Activated T-cell treated with anti-CD3 and anti-CD28 coated beads, Interleukin-2, amount 50 U/mL, for 24 hours (primary cell): ENCODE measurements at places on chromosomes 5 and 9.
A peak's percentile ranks its signal among the peaks of the same experiment; 100 is the strongest.

DNA sequence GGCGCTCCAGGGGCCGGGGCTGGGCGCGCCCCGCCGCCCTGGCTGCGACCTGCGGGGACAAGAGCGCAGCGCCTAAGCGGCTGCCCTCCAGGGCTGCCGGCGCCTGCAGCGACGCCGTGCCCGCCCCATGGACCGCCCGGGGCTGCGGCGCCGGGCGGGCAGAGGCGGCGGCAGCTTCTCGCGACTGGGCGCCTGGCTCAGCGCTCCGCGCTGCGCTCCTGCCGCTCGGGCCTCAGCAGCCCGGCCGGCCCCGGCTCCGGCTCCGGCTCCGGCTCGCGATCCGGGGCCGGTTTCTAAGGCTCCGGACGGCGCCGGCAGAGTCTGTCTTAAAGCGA lies at the start of gene PITX1:
PITX1 (minus strand) TSS at position 328 of the 335 bp plus-strand sequence. CDS start 347 bp downstream, outside the sequence.
- DNase-seq: no peak

- DNase-seq: no peak
Observed at GRCh38 chr9:18490641-18491370, 16.9 kb downstream of the ADAMTSL1 start.

DNA sequence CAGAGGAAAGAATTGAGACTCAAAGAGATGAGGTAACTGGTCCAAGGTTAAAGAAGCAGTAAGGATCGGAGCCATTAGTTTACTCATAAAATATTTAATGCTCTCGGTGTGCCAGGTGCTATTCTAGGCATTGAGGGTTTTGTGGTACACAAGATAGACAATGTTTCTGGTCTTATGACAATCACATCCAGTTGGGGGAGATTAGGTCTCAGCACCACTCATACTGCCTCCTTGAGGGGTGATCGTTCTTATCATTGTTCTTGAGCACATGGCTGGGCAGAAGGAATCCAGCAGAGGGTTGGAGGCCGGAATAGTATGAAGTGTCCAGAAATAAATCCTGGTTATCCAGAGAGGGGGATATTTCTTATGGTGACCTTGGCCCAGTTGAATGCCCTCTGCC lies 40.7 kb upstream of the LCP2 start:
- DNase-seq: no peak

DNA sequence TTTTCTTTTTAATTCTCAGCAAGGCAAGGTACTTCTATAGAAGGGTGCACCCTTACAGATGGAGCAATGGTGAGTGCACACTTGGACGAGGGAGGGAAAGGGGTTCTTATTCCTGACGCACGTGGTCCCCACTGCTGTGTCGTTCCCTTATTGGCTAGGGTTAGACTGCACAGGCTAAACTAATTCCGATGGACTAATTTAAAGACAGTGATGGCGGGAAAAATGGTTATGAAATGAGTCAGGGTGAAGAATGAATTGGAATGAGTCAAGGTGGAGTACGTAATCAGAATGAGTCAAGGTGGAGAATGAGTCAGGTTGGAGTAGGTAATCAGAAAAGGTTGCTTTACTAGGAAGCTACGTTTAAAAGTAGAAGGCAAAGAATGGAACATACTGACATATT lies 2.1 kb upstream of the HMGCS1 start:
- DNase-seq: peak; percentile 72

DNA sequence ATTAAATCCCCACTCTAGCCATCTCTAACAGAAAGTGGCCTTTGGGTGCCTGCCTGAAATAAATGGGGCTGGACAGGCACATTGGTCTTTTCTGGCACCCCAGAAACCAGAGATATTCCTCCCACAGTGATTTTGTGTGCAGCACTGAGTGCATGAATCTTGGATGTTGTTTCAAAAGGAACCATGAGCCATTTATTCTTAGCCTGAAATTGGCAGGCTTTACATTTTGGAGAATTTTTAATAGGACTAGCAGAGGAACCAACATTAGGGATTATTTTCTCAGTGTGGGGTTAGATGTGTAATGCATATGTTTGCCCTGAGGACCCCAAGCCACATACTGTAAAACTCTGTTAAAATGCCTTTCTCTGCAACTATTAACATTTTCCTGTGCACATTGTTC lies 451.3 kb downstream of the NFIB start:
- no peak for DNase-seq

DNA sequence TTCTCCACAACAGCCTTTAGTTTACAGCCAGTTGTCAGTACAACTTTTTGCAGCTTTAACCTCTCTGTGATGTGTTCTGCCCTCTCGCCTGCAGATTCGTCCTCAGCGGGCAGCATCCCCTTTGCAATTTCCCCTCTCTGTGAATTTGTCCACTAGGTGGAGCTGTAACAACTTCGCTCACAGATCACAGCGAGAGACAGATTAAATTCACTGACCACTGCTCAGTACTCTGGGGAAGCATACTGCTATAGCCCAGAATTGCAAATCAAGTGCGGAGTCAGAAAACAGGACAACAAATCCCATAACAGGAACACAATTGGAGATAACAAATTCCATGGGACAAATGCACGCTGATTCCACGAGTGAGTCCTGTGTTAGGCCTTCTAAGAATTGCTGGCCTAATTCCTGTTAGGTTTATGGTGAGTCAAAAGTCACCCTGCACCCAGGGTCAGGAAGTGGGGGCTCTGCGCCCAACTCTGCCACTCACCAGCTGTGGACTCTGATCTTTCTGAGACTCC lies 2124.9 kb downstream of the MAT2B start:
- no peak for DNase-seq

GRCh38 chr9:96688187-96688586 lies 33.1 kb upstream of the PRXL2C start:
- no peak for DNase-seq

DNA sequence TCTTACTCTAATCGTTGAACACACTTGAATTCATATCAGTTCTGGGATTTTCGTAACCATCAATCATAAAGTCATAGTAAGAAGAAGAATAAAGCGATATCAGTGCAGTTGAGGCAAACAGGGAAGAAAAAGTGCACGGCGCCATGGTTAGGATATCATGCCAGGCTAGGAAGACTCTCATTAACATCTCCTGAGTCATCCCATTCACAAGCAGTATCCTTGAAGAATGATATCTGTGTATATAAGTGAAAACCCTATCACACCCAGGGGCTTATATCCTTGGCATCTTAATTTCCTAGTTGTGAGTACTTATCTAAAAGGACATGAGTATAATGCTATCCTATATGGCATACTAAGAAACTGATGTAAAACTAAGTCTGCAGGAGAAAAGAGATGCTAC lies 38.6 kb downstream of the NFIB start:
- DNase-seq: no peak

DNA sequence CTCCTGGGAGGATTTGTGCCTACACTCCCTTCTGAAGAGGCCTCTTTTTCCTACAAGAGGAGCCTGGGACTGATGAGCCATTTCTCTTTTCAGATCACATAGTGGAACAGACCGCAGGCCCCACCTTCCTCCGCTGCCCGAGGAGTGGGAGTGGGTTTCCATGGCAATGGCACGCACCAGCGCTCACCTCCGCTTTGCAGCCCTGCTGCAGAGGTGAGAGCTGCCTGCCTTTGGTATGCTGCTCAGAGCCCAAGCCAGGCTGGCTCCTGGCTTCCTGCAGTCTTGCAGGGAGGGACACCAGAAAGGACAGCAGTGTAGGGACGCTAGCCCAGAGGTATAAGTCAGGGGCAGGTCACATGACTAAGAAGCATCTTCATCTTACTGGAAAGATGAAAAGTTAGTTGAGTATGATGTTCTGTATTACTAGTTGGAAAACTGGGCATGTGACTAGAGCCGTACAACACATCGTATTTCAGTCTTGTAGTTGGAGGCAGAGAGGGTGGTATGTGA lies 12.4 kb downstream of the PTTG1 start:
- peak; percentile 46 for DNase-seq

- no peak for DNase-seq
Observed at GRCh38 chr9:77038281-77039036, 19.0 kb downstream of the FOXB2 start.

DNA sequence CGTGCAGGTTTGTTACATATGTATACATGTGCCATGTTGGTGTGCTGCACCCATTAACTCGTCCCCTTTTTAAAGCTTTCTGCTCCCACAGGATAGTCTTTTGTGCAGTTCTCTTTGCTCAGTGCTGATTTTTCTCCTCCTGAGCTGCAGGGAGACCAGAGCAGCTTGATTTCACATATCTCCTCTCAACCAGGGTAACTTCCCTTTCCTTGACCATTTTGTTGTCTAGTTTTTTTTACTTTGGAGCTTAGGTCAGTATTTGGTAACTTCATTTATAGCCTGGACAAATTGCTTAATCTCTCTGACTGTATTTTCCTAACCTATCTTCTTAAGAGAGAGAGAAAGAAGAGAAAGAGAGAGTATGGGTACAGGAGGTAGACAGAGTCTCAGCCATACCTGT lies 137.1 kb upstream of the ZNF366 start:
- DNase-seq: no peak

DNA sequence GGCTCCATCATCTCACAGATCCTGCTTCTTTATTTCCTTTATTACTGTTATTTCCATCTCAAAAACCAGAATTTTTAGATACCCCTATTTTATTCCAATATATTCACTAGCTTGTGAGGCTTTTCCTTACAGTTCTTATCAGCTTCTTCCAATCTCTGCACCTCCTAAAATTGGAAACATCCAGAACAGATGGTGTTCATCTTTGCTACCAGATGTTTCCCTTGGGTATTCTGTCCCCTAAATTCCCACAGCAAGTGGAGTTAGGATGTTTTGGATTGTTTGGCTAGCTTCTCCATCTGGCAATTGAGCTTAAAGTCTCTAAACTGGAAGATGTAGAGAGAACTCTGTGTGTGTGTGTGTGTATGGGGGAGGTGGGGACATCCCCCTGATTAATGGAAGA lies 580.4 kb downstream of the DTWD2 start:
- DNase-seq: no peak

- DNase-seq: no peak
Observed at GRCh38 chr9:111909444-111909843, 12.8 kb downstream of the UGCG start.

DNA sequence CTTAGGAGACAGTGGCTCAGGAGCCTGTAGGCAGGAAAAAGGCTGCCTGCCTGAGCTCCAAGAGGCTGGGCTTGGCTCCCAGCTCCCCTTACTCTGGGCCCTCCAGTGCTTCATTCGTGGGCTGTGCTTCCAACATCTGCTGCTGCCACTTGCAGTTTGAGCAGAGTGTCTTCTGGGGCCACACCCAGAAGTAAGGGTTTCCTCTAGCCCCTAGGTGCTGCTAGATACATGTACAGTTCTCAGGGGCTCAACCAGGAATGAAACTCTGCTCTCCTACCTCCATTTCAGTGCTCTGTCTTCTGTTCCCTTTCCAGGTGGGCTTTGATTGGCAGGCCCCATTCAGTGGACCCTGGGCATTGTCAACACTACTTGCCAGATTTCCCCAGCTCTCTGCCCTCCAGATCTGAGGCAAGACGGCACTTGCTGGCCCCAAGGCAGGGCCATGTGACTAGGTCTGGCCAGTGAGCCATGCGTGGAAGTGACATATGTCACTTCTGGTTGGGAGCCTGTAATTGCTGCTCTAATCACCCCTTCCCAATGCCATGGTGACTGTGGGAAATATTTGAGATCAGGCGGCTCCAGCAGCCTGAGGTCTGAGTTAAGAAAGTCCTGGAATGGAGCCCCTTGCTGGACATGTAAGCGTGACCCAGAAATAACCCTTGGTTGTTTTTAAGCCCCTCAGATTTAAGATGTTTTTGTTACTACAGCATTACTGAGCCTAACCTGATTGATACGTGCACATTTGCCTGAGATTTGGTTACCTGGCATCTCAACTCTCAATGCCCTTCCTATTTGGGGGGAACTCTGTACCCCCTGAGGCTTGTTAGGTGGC lies 9.4 kb upstream of the BOD1 start:
- no peak for DNase-seq

GRCh38 chr5:17734011-17734410 lies 99.8 kb downstream of the TAF11L14 start:
- no peak for DNase-seq

GRCh38 chr9:89171693-89172092 lies 6.9 kb downstream of the SHC3 start:
- DNase-seq: no peak

DNA sequence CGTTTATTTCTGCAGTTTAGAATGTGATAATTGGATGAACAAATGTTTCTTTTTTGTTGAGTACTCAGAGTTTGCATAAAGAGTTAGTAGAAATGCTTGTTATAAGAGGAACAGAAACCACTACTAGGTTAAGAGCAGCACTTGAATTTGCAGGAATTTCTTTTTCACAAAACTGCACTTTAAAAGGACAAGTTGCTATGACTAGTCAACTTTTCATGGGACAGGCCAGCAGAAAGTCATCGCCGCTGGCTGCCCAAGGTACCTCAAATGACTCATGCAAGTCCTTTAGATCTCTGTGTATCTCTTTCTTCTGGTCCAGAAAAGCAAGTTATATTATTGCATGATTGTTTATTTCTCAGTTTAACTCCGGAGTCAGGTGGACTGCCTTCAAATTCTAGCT lies 97.3 kb upstream of the HMHB1 start:
- no peak for DNase-seq

DNA sequence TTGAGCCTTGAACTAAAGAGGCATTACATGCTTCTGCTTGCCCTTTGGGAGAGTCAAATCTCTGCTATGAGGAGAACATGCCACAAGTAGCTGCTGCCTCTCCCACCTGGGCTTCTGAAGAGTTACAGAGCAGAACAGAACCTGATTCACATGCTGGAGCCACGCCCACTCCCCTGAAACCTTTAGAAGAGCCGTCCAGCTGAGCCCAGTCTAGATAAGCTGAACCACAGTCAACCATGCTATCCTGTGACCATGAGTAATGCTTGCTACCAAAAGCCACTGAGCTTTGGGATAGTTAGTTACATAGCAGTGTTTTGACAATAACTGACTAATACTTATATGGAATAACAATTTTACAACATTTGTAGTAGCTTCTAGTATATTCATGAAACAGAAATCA lies 111.0 kb upstream of the VCAN start:
- DNase-seq: no peak

- no peak for DNase-seq
Observed at GRCh38 chr9:4024281-4024777, 275.5 kb downstream of the GLIS3 start.

DNA sequence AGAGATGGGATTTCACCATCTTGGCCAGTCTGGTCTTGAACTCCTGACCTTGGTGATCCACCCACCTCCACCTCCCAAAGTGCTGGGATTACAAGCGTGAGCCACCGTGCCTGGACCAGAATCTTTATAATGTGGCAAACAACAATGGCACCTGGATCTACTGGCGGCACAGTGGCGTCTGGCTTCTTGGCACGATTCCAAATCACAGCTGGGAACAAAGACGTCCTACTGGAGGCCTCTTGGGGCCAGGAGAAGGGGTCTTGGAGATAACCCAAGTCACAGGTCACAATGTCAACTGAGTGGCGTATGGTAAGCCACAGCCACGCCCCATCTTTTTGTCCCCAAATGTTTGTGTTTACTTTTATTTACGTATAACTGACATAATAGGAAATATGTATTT lies 77.8 kb upstream of the RAPGEF1 start:
- DNase-seq: no peak
